ENCODE measurements at places on chromosomes 6 and 20. TPM values are rescaled to one million over a fixed set of nuclear protein-coding genes. Genes with fewer than 3 reads are reported as not detected.

NRSN1 gene
- not detected for total RNA-seq

DNA sequence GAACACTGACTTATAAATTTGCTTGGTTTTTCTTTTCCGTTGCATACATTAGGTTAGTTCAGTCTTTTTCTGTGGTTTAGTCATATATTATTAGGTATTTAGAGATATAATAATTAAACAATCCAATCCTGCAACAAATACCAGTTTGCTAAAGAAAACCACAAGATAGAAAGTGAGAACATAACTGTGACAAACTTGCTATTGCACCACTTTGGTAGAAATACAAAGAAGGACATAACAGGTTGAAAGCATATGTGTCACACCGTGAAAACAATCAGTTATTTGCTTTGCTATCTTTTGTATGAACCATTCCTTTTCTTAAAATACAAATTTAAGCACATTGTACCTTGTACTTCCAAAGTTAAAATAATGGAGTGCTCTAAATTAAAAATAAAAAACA is 42.0 kb upstream of the KCNQ5 start:
- no peak for DNase-seq

ID4 gene
- total RNA-seq, result 5.6 TPM

- no peak for DNase-seq
Observed at GRCh38 chr6:55100686-55101085, 73.6 kb upstream of the HCRTR2 start.

DNA sequence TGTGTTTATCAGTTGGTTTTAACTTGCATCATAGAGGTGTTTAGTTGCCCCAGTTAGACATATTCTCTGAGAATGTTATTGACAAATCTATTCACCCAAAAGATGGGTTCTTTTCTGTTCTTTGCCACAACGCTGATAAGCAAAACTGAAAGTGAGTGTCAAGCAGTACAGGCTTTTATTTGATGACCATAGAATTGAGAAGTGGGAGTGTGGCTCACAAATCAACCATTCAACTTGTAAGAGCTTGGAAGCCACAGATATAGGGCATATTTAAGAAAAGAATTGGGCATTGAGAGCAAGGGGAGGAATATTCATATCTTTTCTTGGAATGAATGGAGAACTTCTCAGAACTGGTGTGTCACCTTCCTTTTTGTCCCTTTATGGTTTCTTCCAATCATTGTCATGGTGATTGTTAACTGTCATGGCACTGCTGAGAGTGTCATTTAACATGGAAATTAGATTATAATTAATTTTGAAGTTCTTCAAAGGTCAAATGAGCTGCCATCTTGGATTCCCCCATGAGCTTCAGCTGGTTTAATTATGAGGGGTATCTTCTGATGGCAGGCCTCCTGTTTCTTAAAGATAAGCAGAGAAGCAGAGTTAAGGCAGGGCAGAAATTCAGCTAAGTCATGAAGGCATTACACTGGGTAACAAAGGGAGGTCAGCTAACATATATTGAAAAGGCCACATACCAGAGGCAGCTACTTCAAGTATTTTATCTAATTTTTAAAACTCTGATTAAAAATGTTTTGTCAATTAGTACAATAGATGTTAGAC is 254.0 kb upstream of the HTR1E start:
- DNase-seq, result no peak

Data from endothelial cell (in vitro differentiated cells).